ENCODE measurements at places on chromosomes 3 and 15.

DNA sequence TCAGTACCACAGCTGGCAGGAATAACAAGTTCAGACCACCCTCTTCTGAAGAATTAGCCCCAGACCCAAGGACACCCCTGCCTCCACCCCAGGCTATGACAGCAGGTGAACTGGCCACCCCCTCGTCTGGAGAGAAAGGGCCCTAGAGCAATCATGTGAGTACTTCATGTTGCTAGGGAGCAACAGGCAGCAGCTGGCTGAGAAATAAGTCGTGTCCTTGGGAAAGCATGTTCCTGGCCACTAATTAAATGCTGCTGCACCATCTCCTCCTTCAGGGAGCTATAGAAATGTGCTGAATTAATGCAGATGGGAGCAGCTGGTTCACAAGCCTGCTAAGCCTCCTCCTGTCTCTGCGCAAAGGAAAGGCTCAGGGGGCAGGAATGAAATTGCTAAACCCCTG lies 31.5 kb downstream of the MRPS11 start:
- DNase-seq: no peak

- DNase-seq: no peak
Observed at GRCh38 chr3:59997583-59997982, 947.8 kb upstream of the CFAP20DC start.

- DNase-seq: no peak
Observed at GRCh38 chr3:188687389-188687788, 484.4 kb upstream of the TPRG1 start.

- DNase-seq: no peak
Observed at GRCh38 chr15:70715840-70716485, 47.4 kb downstream of the UACA start.

- DNase-seq: no peak
Observed at GRCh38 chr3:168250415-168250861, 154.7 kb upstream of the GOLIM4 start.

DNA sequence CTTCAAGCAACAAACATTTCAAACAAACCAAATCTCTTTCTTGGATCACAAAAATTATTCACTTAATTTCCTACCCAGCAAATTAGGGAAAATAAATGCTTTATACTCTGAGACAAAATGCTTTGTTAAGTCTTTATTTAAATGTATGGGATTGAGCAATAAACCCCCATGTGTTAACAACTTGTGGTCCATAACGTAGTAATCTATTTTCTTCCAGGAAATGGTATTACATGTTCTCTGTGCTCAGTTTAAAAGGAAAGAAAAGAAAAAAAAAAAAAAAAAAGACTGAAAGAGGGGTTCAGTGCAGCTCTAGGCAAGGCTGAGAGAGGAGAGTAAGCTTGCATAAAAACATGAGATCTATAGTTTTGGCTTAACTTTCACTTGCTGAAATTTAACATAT lies 102.3 kb downstream of the PIK3CB start:
- DNase-seq: no peak

GRCh38 chr15:80849308-80849707 lies 70.1 kb downstream of the CEMIP start:
- no peak for DNase-seq

GRCh38 chr15:58260725-58261267 lies 122.6 kb downstream of the AQP9 start:
- no peak for DNase-seq

DNA sequence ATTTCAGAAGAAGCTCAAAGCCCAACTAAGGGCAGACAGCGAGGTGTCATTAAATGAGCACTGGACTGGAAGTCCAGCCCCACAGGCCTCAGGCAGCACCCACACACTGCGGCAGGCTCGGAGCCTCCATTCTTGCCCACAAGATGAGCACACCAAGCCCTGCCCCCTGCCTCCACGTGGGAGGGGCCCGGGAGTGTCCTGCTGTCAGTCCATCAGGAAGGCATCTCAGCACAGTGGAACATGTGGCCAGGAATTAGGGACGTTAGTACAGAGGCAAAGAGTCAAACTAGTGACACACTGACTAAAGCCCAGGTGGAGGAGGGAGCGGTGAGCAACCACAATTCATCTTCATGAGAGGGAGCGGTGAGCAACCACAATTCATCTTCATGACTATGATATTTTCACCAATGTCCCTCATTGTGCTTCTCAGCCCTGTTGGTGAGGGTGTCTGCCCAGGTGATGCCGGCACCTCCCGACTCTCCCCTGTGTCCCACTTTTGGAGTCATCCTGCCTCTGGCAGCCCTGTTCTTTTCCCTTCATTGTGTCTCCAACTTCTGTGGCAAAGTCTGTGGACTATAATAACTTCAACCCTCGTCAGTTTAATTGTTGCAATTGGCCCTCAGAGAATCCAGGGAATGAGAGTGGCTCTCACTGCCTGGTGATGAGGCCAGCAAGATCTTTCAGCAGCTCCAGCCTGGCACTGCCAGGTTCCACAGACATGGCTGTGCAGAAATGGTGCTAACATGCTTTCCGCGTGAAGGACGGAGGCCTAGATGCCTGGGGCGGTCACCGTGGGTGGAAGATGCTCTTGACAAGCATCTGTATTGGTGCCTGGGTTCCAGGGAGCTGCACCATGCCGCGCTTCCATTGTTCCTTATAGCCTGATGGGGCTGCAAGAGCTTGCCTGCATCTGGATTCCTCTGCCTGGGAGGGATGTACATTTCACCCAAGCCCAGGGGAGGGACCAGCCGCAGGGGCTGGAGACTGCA lies 23.1 kb upstream of the SKOR1 start:
- no peak for DNase-seq

DNA sequence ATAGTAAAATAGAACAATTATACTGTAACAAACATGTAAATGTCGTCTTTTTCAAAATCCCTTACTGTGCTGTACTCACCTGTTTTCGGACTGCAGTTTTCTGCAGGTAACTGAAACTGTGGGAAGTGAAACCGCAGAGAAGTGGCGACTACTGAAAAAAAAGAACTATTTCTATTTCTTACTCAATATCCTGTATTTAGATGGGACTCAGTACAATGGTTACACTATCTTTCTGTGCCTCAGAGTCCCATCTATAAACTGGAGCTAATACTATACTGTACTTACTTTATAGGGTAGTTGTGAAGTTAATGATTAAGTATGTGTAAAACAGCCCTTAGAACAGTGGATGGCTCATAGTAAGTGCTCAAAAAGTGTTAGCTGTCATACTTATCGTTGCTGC lies 14.3 kb upstream of the P2RY12 start:
- no peak for DNase-seq

DNA sequence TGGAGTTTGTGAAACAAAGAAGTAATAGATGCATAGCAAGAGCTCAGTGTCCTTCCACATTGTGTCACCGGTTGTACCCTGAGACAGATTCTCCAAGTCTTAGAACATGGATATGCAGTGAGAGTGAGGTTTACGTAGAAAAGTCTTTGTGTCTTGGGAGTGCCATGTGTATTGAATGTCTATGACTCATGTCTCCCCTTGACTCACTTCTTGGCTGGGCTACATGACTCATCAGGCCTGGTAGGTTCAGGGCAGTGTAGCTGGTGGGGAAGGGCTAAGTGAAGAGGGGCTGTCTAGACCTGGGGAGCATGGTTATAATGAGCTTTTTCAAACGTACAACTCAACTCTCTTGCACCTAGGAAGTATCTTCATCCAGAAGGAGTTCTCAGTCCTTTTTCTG lies 167.4 kb downstream of the GAP43 start:
- DNase-seq: peak; percentile 60

- no peak for DNase-seq
Observed at GRCh38 chr3:72768936-72769335, 79.3 kb downstream of the SHQ1 start.

DNA sequence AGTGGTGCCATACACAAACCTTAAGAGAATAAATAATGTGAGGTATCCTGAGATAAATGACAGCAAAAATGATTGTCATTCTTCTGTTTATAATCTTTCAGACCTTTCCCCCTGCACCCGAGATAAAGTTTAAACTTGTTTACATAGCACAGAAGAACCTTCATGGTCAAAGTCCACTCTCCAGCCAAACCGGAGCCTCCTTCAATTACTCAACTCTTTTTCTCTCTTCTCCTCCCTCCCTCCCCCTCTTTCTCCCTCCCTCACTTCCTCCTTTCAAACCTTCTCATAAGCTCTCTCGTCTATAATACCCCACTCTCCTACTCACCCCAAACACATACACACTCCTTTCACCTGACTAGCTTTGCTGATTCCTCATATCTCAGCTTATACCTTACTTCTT lies 198.9 kb downstream of the EFHB start:
- no peak for DNase-seq

DNA sequence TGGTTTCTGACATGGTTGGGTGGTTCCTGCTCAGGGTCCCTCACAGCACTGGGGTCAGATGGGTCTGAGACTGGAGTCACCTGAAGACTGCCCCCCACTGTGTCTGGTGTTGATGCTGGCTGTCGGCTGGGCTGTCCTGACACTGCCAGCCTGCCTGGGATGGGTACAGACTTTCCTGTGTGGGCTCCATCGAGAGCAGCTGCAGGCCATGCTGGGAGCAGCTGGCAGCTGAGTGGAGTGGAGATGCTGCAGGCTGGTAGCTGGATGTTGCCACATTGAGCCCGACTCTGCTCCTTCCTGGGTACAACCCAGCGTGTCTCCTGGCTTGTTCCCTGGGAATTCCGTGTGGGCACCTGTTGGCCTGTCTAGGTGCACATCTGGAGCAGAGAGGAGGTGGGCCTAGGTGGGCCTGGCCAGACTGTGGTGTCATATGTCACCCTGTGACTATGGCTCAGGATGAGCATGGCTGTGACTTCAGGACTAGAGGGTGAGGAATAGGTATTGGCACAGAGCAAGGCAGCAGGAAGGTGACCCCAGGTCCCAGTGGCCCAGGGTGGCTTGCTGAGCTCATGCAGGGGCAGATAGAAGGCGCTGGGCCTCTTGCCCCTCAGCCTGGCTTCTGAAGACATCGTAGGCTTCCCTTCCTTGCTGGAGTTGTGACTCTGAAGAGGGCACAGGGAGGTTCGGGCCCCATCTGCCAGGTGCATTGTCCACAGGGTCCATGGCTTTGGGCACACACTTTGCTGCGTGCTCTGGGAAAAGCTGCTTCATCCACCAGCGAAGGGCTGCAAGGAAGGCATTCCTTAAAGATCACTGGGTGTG lies 40.0 kb upstream of the PRR23E start:
- DNase-seq: no peak

DNA sequence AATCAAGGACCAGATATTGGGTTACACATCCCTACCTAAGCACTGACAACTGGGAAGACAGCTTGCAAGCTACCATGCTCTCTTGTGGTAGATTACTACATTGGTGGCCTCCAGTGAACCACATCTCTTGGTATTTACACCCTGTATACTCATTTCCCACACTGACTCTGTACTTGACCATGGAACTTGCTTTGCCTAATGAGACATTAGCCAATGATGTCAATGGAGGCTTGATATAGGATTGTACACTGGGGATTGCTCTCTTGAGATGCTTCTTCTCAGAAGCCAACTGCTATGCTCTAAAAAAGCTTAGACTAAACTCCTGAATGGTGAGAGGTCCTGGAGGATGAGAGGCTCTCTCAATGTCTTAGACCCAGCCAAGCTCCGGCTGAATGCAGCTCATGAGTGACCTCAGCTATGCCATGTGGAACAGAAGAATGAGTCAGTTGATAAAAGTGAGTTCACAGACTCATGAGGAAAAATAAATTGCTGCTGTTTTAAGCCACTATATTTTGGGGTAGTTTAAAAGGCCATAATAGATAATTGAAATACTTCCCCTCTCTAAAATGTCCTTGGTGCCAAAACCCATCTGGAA lies 61.5 kb upstream of the GALNT15 start:
- DNase-seq: no peak

GRCh38 chr3:108088697-108089096 lies 2.1 kb downstream of the CD47 start:
- DNase-seq: peak; percentile 46

- DNase-seq: no peak
Observed at GRCh38 chr3:138725116-138725515, 109.6 kb downstream of the PIK3CB start.

DNA sequence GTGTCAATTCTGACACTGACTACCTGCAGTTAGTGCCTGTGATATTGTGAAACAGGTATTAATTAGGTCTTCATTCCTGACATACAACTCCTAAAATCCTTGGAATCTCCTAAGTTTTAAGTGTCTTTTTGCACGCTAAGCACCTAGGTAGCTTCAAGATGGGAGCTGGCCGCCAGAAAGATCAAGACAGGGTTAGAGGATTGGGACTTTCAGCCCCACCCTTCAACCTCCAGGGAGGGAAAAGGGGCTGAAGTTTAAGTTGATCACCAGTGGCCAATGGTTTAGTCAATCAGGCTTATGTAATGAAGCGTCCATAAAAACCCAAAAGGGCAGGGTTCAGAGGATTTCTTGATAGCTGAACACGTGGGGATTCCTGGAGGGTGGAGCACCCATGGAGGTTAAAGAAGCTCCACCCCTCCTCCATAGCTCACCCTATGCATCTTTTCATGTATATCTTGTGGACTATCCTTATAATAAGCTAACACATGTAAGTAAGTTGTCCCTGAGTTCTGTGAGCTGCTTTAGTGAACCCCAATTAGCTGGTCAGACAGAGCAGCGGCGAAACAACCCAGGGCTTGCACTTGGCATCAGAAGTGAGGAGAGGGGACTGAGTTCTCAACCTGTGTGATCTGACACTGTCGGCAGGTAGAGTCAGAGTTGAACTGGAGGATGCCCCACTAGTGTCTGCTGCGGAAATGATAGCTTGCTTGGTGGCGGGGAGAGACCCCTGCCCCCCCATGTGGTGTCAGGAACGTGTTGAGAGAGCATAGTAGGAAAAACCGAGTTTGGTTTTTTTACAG lies 12.8 kb upstream of the SRP14 start:
- DNase-seq: no peak

- DNase-seq: no peak
Observed at GRCh38 chr3:58528629-58529028, 8.4 kb downstream of the ACOX2 start.

DNA sequence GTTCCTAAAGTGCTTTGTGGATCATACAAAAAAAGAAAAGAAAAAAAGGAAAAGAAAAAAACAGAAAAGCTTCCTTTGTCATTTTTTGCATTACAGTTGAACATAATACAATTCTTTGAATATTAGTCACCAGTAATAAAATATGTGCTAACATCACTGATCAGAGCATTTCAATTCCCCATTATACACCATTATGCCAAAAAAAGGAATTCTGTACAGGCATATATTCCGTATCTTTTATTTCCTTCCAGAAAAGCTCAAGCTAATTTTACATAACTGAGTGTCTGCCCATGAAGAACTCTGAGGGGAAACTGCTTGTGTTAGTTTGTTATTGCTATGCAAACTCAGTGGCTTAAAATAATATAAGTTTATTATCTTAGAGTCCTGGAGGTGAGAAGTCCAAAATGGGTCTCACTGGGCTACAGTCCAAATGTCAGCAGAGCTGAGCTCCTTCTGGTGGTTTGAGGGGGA lies 377.9 kb downstream of the GAP43 start:
- no peak for DNase-seq

GRCh38 chr3:2525968-2526367 lies 427.3 kb downstream of the CNTN4 start:
- no peak for DNase-seq

All from activated T-cell treated with anti-CD3 and anti-CD28 coated beads for 24 hours (primary cell).